Psoas muscle (tissue), 8 donors: ENCODE measurements at places on chromosomes 5 and 9. TPM values are rescaled to one million over a fixed set of nuclear protein-coding genes. Genes with fewer than 3 reads are reported as not detected.
A peak's percentile ranks its signal among the peaks of the same experiment; 100 is the strongest.

DNA sequence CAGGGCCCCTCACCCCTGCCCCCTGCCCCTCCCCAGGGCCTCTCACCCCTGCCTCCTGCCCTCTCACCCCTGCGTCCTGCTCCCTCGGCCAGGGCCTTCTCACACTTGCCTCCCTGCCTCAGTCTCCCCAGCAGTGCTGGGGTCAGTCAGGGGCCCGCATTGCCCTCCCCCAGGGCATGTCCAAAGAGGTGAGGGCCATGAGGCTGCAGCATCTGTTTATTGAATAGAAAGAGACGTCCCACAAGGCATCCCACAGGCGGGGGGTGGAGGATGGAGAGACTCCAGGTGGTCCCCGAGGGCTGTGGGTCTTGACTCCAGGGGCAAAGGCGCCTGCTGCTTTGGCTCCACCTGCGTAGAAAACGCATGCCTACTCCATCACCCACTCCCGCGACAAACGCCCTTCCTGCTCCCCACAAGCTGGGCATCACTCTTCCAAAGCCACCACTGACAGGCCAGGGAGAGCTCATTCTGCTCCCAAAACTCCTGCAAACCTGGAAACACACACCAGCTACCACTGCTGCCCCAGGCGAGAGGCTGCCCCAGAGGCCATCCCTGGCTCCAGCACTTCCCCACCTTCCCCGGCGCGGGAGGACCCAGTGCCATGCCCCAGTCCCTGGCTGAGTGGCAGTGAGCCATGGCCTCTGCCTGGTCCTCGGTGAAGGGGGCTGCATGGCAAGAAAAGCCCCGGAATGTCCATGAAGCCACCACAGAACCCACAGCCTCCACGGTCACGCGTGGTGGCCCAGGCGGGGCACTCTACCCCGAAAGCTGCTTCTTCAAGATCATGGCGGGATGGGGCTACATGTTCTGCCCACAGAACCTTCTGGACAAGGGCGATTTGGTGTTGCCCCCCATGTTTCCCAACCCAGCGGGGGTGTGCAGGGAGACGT lies 1.6 kb upstream of the LCN8 start:
- peak; percentile 40 for DNase-seq

DNA sequence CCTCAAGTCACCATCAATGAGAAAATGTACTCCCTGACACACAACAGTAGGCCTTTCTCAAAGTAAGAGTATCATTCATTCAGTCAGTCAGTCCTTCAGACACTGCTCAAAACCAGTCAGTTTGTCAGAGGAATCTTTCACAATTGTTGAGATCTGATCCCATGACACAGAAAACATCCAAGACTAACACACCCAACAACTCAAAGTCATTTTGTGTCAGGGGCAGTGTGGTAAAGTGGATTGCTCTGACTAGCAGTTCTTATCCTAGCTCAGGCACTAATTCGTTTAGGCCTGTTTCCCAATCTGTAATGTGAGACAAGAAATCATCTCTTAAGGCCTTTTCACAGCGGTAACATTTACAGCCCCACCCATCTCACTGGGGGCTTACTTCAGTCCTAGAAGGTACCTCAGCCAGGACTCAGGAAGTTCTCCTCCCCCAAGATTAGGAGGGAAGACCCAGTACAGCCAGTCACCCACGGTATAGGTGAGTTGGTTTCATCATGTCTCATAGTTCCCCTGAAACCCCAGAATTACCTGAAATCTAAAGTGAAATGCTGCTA lies 31.9 kb downstream of the SH3TC2 start:
- no peak for DNase-seq

DNA sequence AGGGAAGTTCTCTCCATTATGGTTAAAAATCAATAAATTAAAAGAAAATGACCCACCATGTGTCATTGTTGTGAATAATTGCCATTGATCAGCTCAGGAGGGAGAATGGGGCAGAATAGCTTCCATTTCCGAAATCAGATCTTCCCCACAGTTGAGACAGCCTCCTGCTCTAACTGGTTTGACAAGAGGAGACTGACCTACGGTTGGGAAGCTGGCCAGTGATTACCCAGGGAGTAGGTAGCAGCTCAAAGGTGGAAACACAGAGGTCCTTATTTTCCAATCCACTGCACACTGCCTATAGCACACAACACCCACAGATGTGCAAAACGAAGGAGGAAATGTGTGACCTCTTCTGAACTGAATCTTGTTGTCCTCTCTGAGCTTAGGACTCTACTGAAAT lies 69.0 kb upstream of the DAPK1 start:
- DNase-seq, result no peak

DNA sequence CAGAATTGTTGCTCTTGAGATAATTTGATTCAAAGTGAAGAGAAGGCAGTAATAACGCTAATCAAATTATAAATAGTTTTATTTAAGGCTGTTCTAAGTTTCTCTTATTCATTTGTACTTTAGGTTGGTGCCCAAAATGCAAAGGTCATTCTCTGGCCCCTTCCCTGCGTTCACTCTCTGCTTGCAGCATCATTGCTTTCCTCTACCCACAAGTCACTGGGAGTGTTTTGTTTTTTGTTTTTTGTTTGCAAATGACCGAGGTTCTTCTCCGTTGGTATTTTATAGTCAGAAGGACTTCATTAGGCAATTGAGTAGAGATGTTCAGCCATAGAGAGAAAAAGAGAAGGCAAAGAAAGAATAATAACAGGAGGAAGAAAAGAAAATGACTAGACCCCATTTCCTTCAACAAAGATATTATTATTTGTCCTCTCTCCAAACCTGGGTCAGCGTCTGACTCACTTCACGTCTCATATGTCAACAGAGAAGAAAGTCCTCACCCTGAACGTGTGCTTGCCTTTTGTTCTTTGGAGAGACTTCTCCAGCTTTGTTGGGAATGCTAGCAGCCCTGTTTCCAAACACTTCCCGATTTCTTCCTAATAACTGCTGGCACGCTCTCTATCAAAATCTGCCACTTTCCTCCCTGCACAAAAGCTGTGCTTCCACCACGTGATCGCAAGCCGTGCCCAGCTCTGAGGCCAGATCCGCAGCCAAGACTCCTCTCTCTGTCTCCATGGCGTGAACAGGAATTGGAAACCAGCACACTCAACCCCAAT lies 119.8 kb downstream of the EBF1 start:
- DNase-seq, result peak; percentile 58

DNA sequence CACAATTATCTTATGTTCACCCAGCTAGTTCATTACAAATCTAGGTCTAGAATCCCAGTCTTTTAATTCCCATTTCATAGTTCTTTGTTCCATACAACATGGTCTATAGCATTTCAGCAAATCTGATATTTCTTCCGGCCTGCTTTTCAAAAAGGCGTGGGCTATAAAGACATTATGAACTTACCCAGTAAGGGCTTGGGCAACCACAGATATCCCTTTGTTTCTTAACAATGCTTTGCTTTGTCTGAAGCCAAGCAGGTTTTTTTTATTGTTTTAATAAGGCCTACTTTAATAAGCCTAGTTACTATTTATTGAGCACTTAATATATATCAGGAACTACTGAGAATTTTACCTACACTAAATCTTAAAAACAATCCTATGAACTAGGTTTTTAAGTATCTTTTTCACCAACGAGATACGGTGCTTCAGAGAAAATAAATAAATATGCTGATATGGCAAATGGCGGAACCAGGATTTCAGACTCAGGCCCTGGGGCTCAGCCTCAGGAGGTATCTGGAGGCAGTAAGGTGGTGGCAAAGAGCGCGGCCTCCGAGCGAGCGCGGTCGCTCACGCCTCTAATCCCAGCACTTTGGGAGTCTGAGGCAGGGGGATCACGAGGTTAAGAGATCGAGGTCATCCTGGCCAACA lies 29.7 kb downstream of the PCA3 start:
- DNase-seq, result no peak

DNA sequence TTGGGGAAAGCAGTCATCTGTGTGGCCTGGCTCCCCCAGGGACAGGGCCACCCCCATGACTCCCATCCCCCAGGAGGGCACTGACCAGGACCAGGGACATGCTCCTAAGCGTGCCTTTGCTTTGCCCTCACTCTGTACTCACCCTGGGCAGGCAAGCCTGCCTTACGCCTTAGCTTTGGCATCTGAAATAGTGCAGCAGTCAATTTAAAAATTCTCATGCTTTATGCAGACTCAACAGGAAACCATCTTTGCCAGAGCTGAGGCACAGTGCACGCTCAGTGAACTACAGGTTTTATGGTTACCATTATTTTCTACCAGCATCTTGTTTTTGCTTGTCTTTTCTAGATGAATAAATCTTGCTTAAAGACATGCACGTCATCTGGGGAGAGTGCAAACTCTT lies 323.5 kb downstream of the IRX2 start:
- no peak for DNase-seq

The LARP1 gene
- 105 TPM for total RNA-seq

The SCGB3A2 gene
- not detected for total RNA-seq

GRCh38 chr5:83524345-83524744 lies 52.8 kb downstream of the VCAN start:
- no peak for DNase-seq

DNA sequence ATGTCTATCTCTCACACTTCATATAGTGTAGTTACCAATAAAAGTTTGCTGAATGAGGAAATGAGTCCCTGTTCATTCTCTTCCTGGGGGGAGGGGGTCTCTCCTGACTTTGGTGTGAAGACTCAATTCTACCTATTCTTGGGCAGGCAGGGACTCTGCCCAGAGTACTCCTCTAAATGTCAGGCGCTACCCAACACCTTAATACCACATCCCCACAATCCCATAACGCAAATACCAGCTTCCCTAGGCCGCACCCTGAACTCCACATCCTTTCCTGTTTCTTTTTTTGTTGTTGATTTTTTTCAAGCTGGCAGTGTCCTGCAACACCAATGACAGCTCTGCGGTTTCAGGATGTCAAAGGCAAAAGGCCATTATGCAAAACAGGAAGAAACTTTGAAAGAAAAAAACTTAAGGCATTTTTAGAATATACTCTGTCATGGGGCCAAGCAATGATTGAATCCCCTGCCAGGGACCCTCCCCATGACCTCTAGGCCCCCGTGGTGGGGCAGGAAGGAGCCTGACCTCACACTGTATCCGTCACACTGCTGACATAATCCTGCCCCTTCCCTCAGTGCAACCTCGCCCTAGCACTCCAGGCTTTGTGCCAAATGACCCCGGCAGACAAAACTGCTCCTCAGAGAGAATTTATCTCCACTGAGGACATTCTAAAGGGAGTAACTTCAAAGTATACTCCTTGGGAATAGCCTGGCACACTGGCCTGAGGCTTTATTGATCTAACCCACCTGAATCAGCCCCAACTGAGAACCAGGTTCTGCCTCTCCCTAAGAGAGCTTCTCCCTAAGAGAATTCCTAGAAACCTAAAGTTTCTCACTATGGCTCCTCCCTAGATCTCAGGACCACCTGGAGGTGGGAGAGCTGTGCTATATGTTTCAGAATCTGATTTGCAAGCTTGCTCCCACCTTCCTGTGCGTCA lies 8.0 kb downstream of the B4GALT1 start:
- DNase-seq, result peak; percentile 85

DNA sequence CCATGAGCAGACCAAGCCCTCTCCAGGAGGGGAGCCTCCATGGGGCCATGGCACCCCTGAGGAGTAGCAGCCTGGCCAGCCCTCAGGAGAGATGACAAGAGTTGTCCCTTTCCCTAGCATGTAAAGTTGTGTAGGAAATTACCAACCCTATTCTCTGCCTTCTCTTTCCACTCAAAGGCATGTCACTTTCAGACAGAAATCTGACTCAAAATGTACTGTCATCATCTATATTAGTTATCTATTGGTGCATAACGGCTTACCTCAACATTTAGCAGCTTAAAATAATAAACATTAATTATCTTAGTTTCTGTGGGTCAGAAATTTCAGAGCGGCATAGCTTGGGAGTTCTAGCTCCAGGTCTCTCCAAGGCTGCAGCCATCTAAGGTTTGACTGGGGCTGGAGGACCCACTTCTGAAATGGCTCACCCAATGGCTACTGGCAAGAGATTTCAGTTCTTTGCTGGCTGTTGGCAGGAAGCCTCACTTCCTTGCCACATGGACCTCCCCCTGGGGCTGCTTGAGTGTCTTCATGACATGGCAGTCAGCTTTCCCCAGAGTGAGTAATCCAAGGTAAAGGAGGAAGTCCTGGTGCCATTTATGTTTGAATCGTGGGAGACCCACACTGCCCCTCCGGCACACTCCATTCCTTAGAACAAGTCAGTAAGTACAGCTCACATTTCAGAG lies 632.3 kb downstream of the CCDC171 start:
- DNase-seq, result no peak

GRCh38 chr5:93941897-93942296 lies 200.5 kb upstream of the POU5F2 start:
- no peak for DNase-seq

DNA sequence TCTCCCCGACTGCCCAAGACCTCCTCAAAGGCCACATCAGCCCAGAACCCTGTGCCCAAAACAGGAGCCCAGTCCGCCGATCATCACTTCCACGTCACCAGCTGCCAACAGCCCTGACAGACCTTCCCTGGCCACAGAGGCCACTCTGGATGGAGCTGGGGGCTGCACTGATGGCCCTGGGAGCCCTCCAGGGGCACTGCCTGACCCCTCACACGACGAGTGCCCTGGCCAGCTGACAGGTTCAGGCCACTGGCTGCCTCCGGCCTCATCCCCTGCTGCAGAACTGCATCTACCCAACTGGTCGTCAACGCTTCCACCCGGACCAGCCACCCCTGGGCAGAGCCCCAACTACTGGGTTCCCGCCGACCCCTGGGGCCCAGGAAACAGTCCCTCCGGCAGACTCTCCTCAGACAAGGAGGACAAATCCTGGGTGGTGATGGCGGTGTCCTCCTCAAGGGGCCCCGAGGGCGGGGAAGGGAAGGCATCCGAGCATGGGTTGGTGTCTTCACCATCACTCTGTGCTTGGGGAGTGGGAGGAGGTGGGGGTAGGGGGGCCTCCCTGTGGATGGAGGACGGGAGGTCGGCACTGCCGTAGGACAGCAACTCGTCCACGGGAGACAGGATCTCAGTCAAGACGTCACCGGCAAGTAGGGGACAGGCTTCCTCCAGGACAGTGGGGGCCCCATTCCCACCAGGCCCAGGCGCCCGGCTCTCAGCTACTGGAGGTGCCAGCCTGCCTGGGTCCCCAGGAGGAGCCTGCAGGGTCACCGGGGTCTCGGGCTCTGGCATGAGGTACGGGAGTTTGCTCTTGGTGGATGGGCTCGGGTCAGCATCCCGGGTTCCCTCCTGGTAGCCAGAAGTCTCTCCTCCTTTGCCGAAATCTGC lies 7.9 kb upstream of the QSOX2 start:
- DNase-seq, result no peak

DNA sequence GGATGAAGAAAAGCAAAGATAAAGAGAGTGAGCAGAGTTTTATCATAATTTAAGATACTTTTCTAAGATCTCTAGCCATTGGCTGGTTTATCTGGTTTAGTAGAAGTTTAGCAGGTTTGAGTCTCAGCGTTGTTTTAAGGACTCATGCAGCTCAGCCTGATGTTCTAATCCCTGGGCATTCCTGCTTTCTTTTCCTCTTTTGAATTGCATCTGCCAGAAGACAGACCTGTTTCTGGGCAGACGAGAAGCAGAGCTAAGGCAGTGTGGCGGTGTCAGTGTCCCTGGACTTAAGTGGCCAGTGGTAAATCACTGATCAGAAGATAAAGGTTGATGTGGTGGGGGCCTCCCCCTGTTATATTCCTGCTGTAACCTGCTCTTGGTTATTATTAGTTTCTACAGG lies 138.6 kb downstream of the ADCY2 start:
- no peak for DNase-seq

The FOXD1 gene
- not detected for total RNA-seq

The LRRC19 gene
- not detected for total RNA-seq

GRCh38 chr9:87606841-87607521 lies 109.3 kb downstream of the DAPK1 start:
- DNase-seq, result no peak

GRCh38 chr5:33614039-33614438 lies 173.3 kb downstream of the TARS1 start:
- no peak for DNase-seq

- DNase-seq, result no peak
These were observed 12.2 kb upstream of the PDZD2 start for GRCh38 chr5:31626604-31627234.

GRCh38 chr9:110191615-110192014 lies 16.3 kb downstream of the C9orf152 start:
- no peak for DNase-seq
